A549 treated with ZK216348 at 1 μM for 4 hours (cell line): ENCODE measurements at places on chromosomes 2 and 18. TPM values are rescaled to one million over a fixed set of nuclear protein-coding genes. Genes with fewer than 3 reads are reported as not detected.

The MPP4 gene
- total RNA-seq: 0.06 to 0.13 TPM (median 0.10 TPM) in 3 of 5 replicates, not detected in the others

The GALNT5 gene
- total RNA-seq: 2.0 to 2.6 TPM (median 2.4 TPM) in 5 replicates

The RAB12 gene
- total RNA-seq: 18.5 to 45.4 TPM (median 25.6 TPM) in 5 replicates

The SERPINB11 gene
- 0.13 TPM in 1 of 5 replicates, not detected in the others for total RNA-seq

The EDAR gene
- 0.05 to 0.08 TPM in 2 of 5 replicates, not detected in the others for total RNA-seq

The FABP1 gene
- total RNA-seq: not detected in 5 replicates

The TUBA3D gene
- total RNA-seq: 0.78 to 1.7 TPM (median 0.90 TPM) in 5 replicates

The ABCG5 gene
- total RNA-seq: not detected in 5 replicates

The IL1F10 gene
- not detected in 5 replicates for total RNA-seq

The CDH20 gene
- not detected in 5 replicates for total RNA-seq

The MZT2A gene
- 89.0 to 209 TPM (median 198 TPM) in 5 replicates for total RNA-seq

The TEKT4 gene
- not detected in 5 replicates for total RNA-seq

The CFAP65 gene
- total RNA-seq: 0.11 to 0.23 TPM (median 0.18 TPM) in 5 replicates

The ANKRD30B gene
- total RNA-seq: not detected in 5 replicates

The UGT1A8 gene
- total RNA-seq: 0.23 TPM in 1 of 5 replicates, not detected in the others

The EEF1B2 gene
- total RNA-seq: 1,015 to 1,176 TPM (median 1,046 TPM) in 5 replicates

The ATRAID gene
- total RNA-seq: 204 to 216 TPM (median 209 TPM) in 5 replicates

The PLCD4 gene
- 0.24 to 0.90 TPM (median 0.46 TPM) in 5 replicates for total RNA-seq

The PTPN2 gene
- total RNA-seq: 20.6 to 24.5 TPM (median 21.8 TPM) in 5 replicates

The TMEM163 gene
- 0.07 TPM in 2 of 5 replicates, not detected in the others for total RNA-seq

The KYNU gene
- total RNA-seq: 250 to 331 TPM (median 273 TPM) in 5 replicates

The ONECUT2 gene
- total RNA-seq: 0.32 to 0.48 TPM (median 0.38 TPM) in 5 replicates

The KCNS3 gene
- total RNA-seq: 0.93 to 2.0 TPM (median 1.1 TPM) in 5 replicates

The MOCOS gene
- total RNA-seq: 2.6 to 4.8 TPM (median 2.7 TPM) in 5 replicates

The CRIM1 gene
- 97.5 to 186 TPM (median 149 TPM) in 5 replicates for total RNA-seq

The C2orf78 gene
- not detected in 5 replicates for total RNA-seq

The GULP1 gene
- total RNA-seq: 27.9 to 42.0 TPM (median 37.5 TPM) in 5 replicates

The UGT1A3 gene
- total RNA-seq: 0.12 to 0.19 TPM (median 0.17 TPM) in 3 of 5 replicates, not detected in the others

The SULT6B1 gene
- not detected in 5 replicates for total RNA-seq

The GPR55 gene
- not detected in 5 replicates for total RNA-seq
